ENCODE measurements at places on chromosomes 12 and 14.

DNA sequence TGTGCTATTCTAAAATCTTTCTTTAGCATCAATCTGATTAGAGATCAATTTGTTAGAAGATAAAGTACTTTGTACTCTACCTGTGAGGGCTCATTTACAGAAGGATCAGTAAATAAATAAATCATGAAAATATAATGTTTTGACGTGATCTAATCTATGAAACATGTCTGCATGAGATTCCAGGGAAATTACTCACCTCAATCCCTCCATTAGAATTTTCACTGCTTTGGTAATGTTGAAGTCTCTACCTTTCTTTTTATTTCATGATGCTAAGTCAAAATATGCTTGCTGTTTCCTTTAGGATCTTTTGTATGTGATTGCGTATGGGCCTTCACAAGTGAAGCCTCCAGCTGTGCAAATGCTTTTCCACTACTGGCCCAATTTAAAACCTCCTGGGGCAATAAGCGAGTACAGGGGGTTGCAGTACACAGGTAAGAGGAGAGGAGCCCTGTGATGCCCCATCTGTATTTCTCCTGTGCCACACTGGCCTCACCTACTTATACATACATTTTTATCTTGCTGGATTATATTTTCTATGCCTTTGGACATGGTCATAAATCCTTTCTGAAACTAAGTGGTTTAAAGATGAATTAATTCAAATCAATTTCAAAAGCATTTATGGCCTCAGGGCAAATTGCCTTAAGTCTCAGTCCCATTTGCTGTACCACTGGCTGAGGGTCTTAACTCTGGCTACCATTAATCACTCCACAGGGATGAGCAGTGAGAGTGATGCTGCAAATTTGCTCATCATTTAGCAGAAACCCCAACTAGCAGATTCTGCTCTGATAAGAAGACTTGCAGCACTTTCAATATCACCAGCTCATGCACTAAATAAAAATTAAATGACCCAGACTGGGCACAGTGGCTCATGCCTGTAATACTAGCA is 66.4 kb downstream of the UNC79 start:
- DNase-seq = no peak

GRCh38 chr12:31951939-31952338 is 7.3 kb upstream of the RESF1 start:
- no peak for DNase-seq

GRCh38 chr12:21580748-21581516 is 23.7 kb downstream of the GYS2 start:
- no peak for DNase-seq

GRCh38 chr12:92276276-92276675 is 130.6 kb upstream of the BTG1 start:
- DNase-seq = no peak
